ENCODE measurements at places on chromosomes 13 and 19.

GRCh38 chr13:98349731-98350305, 172.7 kb upstream of the RNF113B start:
- DNase-seq: no peak

DNA sequence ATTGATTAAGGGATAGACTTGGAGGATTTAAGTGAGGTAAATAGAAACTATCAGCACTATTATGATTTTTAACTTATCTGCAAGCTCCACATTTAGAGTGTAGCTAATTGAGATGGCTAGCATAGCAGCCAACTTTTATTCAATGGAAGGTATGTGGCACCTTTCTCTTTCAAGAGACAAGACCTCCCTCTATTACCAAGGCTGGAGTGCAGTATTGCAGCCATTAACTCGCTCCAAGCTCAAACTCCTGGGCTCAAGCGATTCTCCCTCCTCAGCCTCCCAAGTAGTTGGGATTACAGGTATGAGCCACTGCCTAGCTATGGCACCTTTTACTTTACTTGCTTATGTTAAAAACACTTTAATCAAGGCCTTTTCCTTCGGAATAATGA, 8.2 kb downstream of the TPT1 start:
- no peak for DNase-seq

GRCh38 chr19:34471906-34472700, 9.5 kb upstream of the WTIP start:
- DNase-seq: no peak

DNA sequence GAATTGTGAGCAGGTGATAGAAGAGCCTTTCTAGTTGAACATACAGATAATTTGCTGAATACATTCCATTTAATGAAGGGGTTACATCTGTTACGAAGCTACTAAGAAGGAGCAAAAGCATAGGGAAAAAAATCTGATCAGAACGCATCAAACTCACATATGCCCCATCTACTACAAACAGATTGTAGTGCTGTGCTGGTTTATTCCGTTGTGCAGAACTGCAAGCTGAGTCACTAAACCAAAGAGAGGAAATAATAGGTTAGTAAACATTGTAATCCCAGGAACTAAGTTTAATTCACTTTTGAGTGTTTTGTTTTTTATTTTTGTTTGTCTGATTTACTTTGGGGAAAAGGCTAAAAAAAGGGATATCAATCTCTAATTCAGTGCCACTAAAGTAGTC, 136.3 kb downstream of the CDK8 start:
- no peak for DNase-seq

DNA sequence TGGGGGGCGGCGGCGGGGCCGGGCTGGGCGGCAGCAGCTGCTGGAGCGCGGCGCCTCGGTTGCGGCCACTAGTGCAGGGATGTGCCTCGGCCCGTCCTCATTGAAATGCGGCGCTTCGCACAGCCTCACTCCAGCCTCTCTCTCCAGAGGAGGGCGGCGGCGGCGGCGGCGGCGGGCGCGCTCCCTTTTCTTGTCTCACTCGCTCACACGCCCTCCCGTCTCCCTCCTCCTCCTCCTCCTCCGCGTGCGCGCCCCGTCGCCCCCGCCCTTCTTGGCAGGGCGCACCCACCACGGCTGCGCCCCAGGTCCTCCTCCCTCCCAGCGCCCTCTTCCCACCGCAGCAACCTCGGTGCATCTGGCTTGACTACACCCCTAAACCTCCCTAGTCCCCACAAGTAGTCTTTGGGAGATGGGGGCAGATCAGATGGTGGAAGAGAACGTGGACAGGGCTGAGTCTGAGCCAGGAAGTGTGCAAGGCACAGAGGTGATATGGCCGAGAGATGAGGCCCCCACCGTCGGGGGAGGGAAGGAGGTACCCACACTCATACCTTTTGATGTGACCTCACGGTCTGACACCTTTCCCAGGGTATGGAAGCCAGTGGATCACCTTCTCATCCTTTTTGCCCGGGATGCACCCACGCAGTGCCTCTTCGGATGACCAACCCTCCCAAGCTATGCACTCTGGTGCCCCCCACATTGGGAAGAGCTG, at the start of gene DCLK1:
Gene DCLK1, minus strand, starts transcription at position 161 of the 709 bp plus-strand sequence.
- no peak for DNase-seq

GRCh38 chr13:30821421-30821820, 84.7 kb upstream of the MEDAG start:
- DNase-seq: no peak

GRCh38 chr19:42394751-42395150, 4.7 kb upstream of the CNFN start:
- DNase-seq: no peak

GRCh38 chr19:33418871-33419787, 45.6 kb downstream of the CEBPG start:
- DNase-seq: no peak

GRCh38 chr13:27792393-27793218, at the start of gene GSX1:
TSS of gene GSX1 (plus strand) at chr13:27792483. CDS start at chr13:27792691, 208 bp downstream.
- peak; percentile 55 for DNase-seq

- no peak for DNase-seq
Measured at GRCh38 chr13:35483761-35484160, 7.3 kb upstream of the MAB21L1 start.

DNA sequence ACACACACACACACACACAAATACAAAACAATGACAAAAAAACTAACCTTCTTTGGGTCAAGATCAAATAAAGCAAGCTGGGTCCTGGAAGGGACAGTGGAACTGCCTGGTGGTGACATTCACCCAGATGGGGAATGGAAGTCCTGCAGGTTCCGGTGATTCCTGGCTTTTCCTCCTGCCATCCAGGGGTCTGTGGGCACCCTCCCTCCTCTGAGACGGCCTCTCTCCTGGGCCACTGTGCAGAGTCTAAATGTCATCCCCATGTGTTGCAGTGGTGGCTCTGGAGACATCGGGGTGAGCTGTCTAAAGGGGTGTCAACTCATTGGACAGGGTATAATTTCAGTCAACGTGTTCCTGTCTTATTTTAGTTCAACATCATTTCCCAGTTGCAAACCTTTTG, 248.2 kb downstream of the ZNF536 start:
- no peak for DNase-seq

- DNase-seq: peak; percentile 60
Measured at GRCh38 chr13:20136781-20137703, 23.8 kb downstream of the GJA3 start.

- DNase-seq: no peak
Measured at GRCh38 chr19:54153731-54154326, 5.7 kb downstream of the LENG1 start.

GRCh38 chr19:50638600-50638999, 1.1 kb downstream of the SYT3 start:
- DNase-seq: no peak

DNA sequence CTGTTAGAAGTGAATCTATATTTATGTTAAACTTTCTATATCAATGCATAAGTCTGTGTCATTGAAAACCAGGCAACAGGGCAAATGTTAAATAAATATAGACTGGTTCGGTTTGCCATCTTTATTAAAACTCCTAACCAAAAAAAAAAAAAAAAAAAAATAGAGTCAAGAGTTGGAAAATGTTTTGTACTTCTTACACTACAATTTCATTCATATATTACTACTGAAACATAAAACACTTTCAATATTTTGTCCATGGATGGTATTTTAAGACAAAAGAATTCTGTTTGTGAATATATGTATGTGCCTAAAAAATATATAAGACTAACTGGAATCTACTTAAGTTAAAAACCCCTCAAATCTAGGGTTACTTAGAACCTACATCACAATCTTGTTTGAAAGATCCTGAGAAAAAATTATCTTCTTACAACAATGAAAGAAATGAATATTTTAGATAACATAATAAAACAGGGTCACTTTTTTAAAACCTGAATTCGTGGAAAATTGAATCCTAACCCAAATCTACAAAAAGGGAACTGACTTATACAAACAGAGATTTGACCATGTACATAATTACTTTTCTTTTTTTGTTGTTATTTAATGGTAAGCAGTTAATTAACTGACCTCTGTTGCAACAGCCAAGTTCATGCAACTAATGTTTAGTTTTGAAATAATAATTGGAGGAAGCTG, 5.1 kb downstream of the DACH1 start:
- no peak for DNase-seq

DNA sequence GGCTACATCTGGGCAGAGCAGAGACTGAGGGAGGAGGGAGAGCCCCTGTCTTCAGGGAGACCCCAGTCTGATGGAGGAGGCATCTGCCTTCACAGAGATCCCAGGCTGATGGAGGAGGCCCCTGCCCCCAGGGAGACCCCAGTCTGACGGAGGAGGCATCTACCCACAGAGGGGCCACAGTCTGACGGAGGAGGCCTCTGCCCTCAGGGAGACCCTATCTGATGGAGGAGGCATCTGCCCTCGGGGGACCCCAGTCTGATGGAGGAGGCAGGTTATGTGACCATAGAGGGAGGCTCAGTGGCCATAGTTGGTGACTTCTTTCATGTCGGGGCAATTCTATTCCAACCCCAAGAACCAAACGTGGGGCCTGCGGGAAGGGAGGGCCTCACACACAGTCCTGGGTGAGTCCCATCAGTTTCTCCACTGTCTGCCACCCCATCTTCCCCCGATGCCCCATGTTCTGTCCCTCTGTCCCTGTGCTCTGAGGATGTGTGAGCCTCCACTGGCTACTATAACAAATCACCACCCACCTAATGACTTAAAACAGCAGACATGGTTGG, 14.3 kb downstream of the MISP start:
- DNase-seq: no peak

DNA sequence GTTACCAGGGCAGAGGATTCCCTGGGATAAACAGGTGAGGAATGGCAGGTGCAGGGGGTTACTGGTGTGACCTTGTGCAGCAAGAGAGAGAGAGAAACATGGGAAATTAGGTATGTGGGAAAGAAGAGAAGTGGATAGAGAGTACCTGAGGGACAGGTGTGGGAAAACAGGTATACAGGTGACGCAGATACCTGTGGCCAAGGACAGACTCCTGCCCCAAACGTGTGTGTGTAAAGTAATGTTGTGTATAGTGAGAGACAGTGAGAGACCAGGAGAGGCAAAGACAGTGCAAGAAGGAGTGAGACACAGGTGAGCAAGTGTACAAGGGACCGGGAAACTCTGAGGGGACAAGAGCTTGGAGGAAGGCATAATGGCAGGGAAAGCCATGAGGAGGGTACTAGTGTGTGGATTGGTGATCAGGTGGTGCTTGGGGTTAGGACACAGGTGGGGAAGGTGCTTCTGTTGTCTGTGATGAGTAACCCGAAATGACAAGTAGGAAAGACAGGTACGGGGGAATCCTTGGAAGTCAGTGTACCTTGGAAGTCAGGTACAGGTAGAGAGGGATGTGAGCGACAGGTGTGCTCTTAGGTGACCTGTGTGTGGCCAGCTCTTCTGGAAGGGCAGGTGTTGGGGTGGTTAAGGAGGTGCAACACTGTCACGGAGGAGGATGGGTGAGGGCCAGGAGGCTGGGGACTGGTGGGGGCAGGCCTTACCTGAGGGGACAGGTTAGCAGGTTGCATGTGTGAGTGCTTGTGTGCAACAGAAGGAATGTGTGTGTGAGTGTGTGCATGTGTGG, 2.8 kb downstream of the ERFL start:
- no peak for DNase-seq

Data from activated CD4-positive, alpha-beta T cell treated with anti-CD3 and anti-CD28 coated beads, Interleukin-2, amount 50 U/mL, for 48 hours (primary cell).